ENCODE measurements at places on chromosomes 13 and 19.

GRCh38 chr13:111317571-111318345, 2.7 kb upstream of the TEX29 start:
- DNase-seq, result no peak

GRCh38 chr13:60974296-60974695, 441.4 kb downstream of the PCDH20 start:
- no peak for DNase-seq

DNA sequence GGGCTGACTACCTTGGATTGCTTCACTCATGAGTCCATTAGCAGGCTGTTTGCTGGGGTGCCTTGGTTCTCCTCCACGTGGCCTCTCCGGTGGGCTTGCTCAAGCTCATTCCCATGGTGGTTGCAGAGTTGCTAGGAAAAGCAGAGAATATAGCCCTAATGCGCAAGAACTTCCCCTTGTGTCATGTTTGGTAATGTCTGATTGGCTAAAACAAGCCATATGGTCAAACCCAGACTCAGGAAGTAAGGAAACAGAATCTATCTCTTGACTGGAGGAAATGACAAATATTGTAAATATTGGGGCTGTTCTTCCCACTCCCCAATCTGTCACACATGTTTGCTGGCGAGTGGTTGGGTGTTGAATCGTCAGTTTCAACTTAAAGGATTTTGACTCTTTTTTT, 12.1 kb downstream of the NFILZ start:
- no peak for DNase-seq

DNA sequence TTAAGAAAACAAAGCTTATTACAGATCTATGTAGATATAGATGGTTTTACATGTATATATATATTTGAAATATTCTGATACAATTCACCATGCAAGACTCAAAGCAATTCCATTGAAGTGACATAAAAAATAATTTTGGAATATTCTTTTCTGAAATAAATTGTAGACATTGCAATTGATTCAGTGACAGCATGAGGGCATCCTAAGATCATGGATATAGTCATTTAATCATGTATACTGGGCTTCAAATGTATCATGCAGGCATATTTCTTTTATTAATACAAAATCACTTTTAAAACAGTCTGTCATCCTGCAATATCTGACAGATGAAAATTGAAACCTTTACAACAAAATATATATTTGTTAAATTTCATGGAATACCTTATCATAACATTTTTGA, 286.7 kb upstream of the SLITRK6 start:
- no peak for DNase-seq

DNA sequence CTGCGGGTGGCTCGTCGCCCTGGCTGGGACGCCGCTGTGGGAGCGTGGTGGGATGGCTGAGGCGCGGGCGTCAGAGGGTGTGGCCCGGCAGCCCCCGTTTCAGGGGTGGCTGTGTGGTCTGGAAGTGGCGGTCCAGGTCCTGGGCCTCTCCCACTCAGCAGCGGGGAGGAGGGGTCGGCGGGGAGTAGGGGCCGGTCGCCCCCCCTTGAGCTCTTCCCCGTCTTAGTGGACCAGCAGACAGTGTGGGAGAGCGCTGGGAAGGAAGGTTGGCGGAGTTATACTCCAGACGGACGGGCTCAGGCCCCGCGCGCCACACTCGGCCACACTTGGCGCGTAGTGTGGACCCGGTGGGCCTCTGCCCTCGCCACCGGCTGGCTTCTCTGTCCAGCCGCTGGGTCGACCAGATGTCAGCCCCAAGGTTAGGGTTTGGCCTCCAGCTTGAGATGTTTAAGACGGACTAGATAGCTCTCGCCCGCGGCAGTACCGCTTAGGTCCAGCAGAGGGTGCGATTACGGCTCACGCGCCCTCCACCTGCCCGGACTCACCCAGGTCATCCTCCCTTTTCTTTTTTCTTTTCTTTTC, 21.7 kb upstream of the ZNF429 start:
- peak; percentile 75 for DNase-seq
